ENCODE measurements at places on chromosomes 16 and 17. TPM values are rescaled to one million over a fixed set of nuclear protein-coding genes. Genes with fewer than 3 reads are reported as not detected.
A peak's percentile ranks its signal among the peaks of the same experiment; 100 is the strongest.

Gene CCL13
- total RNA-seq: 0.82 TPM

Gene GLIS2
- 4.1 TPM for total RNA-seq

Gene CACNA1G
- total RNA-seq: 0.07 TPM

Gene TMEM88
- total RNA-seq: 2.7 TPM

Gene CETP
- not detected for total RNA-seq

Gene KRTAP4-11
- not detected for total RNA-seq

Gene RNF112
- 4.3 TPM for total RNA-seq

GRCh38 chr17:17648762-17649161 is 32.5 kb upstream of the RAI1 start:
- H3K27me3 ChIP-seq: no peaks in the 10 kb centered on the region
- H3K4me1 ChIP-seq: no peaks in the 10 kb centered on the region
- DNase-seq: no peak

DNA sequence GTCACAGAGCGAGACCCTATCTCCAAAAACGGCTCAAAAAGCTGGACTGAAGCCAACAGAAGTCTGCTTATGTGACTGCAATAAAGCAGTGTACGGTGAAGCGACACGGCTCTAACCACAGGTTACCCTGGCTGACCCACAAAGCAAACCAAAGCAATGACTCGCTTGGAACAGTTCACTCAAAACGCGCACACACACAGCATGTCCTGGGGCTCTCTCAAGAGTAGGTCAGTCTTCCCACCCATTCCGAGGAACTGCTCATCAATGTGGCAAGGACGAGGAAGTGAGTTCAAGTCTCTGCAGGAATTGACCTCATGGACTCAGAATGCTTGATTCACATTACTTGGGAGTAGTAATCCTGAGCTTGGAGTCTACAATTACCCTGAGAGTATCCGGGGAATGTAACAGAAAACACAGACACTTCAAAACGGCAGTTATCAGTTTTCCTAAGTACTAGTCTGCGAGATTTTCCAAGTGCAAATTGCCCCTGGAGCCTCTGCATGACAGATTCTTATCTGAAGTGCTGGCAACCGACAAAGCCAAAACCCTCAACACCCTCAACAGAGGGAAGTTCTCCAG is 25.4 kb downstream of the PELP1 start:
- H3K4me1 ChIP-seq: no peaks in the 10 kb centered on the region
- H3K36me3 ChIP-seq: peaks cover 6% of the 10 kb centered on the region
- DNase-seq: no peak
- no peaks in the 10 kb centered on the region for H3K27me3 ChIP-seq
- no peak overlapping the region for H3K27ac ChIP-seq
- no peak overlapping the region for H3K4me3 ChIP-seq

GRCh38 chr17:19379361-19380065 is 1.2 kb downstream of the MAPK7 start:
- peak overlapping the region; percentile 94 for H3K4me3 ChIP-seq
- H3K36me3 ChIP-seq: peaks cover 21% of the 10 kb centered on the region
- DNase-seq: no peak
- peaks cover 17% of the 10 kb centered on the region for H3K4me1 ChIP-seq
- H3K27me3 ChIP-seq: no peaks in the 10 kb centered on the region
- H3K27ac ChIP-seq: peak overlapping the region; percentile 94

GRCh38 chr17:56350592-56350991 is 197.3 kb downstream of the ANKFN1 start:
- DNase-seq: no peak
- no peaks in the 10 kb centered on the region for H3K36me3 ChIP-seq
- no peak overlapping the region for H3K4me3 ChIP-seq
- no peaks in the 10 kb centered on the region for H3K4me1 ChIP-seq

- no peak overlapping the region for H3K27ac ChIP-seq
- H3K4me1 ChIP-seq: no peaks in the 10 kb centered on the region
- no peaks in the 10 kb centered on the region for H3K36me3 ChIP-seq
- H3K4me3 ChIP-seq: no peak overlapping the region
Observed at GRCh38 chr16:11450136-11450535, 104.9 kb downstream of the RMI2 start.

DNA sequence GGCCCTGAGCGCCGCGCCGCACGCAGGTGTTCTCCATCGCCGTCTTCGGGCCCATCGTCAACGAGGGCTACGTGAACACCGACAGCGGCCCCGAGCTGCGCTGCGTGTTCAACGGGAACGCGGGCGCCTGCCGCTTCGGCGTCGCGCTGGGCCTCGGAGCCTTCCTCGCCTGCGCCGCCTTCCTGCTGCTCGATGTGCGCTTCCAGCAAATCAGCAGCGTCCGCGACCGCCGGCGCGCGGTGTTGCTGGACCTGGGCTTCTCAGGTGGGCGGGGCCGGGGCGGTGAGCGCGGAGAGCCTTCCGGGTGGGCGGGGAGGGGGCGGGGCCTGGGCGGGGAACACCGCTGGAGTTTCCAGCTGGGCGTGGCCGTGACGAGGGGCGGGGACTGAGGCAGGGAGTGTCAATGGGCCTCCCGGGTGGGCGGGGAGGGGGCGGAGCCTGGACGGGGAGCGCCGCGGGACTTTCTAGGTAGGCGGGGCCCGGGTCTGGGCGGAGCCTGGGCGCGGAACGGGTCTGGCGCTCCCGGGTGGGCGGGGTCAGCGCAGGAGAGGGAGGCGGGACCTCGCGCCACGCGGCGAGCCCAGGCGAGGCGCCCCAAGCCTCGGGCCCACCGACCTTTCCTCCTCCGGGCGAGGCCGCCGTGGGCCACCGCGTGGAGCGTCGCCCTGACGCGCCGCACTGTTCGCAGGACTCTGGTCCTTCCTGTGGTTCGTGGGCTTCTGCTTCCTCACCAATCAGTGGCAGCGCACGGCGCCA is 2.4 kb downstream of the SYNGR3 start:
- peak; percentile 99 for DNase-seq
- peak overlapping the region; percentile 59 for H3K27ac ChIP-seq
- peaks cover 23% of the 10 kb centered on the region for H3K27me3 ChIP-seq

- H3K27me3 ChIP-seq: peaks cover 3% of the 10 kb centered on the region
- no peaks in the 10 kb centered on the region for H3K36me3 ChIP-seq
- H3K4me3 ChIP-seq: no peak overlapping the region
- DNase-seq: no peak
- H3K27ac ChIP-seq: no peak overlapping the region
Observed at GRCh38 chr17:49582789-49583188, 7.1 kb downstream of the NXPH3 start.

GRCh38 chr16:22013486-22013885 is 5.6 kb downstream of the MOSMO start:
- H3K27ac ChIP-seq: no peak overlapping the region
- H3K27me3 ChIP-seq: no peaks in the 10 kb centered on the region
- DNase-seq: no peak
- H3K36me3 ChIP-seq: no peaks in the 10 kb centered on the region
- H3K4me1 ChIP-seq: peaks cover 11% of the 10 kb centered on the region

- no peaks in the 10 kb centered on the region for H3K27me3 ChIP-seq
- DNase-seq: no peak
- H3K4me3 ChIP-seq: no peak overlapping the region
- no peaks in the 10 kb centered on the region for H3K4me1 ChIP-seq
- H3K27ac ChIP-seq: peak overlapping the region; percentile 34
- no peaks in the 10 kb centered on the region for H3K36me3 ChIP-seq
Observed at GRCh38 chr17:68576811-68577496, 24.2 kb downstream of the FAM20A start.

- H3K27me3 ChIP-seq: no peaks in the 10 kb centered on the region
- H3K27ac ChIP-seq: no peak overlapping the region
- no peak overlapping the region for H3K4me3 ChIP-seq
Observed at GRCh38 chr17:75881678-75882454, 3.5 kb upstream of the TRIM47 start.

- no peak overlapping the region for H3K27ac ChIP-seq
- no peak for DNase-seq
- H3K27me3 ChIP-seq: no peaks in the 10 kb centered on the region
- H3K4me1 ChIP-seq: no peaks in the 10 kb centered on the region
Observed at GRCh38 chr17:41512546-41513167, 6.0 kb downstream of the KRT15 start.

- H3K36me3 ChIP-seq: peaks cover 7% of the 10 kb centered on the region
- no peaks in the 10 kb centered on the region for H3K27me3 ChIP-seq
- H3K27ac ChIP-seq: peak overlapping the region; percentile 70
- DNase-seq: no peak
- H3K4me1 ChIP-seq: no peaks in the 10 kb centered on the region
- H3K4me3 ChIP-seq: peak overlapping the region; percentile 58
Observed at GRCh38 chr16:30775131-30775391, 11.9 kb downstream of the ZNF629 start.

- H3K36me3 ChIP-seq: no peaks in the 10 kb centered on the region
- no peaks in the 10 kb centered on the region for H3K4me1 ChIP-seq
- DNase-seq: no peak
Observed at GRCh38 chr16:84022644-84023043, 20.0 kb downstream of the SLC38A8 start.

DNA sequence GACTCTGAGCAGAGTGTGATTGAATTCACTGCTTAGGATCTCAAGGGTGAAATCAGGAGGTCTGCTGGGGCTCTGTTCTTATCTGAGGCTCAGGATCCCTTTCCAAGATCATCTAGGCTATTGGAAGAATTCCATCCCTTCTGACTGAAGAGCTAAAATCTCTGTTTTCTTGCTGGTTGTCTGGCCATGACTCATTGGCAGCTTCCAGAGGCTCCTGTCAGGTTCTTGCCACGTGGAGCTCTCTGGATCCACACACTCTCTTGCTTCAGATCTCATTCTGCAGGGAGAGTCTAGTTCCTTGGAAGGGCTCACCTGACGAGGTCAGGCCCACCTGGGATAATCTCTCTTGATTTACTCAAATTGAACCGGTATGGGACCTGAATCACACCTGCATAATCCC is 930.7 kb downstream of the CDH8 start:
- no peak overlapping the region for H3K27ac ChIP-seq
- H3K27me3 ChIP-seq: no peaks in the 10 kb centered on the region
- no peak for DNase-seq
- no peaks in the 10 kb centered on the region for H3K36me3 ChIP-seq
- no peaks in the 10 kb centered on the region for H3K4me1 ChIP-seq
- H3K4me3 ChIP-seq: no peak overlapping the region

DNA sequence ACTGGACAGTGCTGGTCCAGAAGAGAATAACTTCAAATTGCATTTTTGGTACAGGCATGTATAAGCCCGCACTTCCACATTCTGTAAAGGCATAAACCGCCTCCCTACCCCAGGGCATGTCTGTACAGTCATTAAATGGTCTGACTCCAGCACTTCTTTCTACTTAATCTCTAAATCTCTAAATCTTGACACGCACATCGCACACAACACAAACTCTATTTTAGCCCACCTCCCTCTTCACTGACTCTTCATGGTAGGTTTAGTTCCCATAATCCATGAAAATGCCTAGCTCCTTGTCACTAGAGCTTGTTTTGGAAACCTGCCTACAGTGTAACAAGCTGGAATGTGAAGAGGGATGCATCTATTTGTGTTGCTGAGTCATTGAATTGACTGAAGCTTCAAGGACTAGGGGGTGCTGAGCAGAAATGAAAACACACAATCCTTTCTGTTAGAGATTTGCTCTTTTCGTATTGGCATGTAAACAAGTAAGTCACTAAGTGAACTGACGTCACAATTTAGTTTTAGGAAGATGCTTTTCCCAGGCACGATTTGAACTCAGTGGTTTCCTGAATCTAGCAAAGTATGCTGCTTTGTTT is 1.6 kb upstream of the DUSP14 start:
- peak overlapping the region; percentile 81 for H3K27ac ChIP-seq
- H3K36me3 ChIP-seq: no peaks in the 10 kb centered on the region
- H3K27me3 ChIP-seq: no peaks in the 10 kb centered on the region
- peak overlapping the region; percentile 87 for H3K4me3 ChIP-seq

- H3K27me3 ChIP-seq: no peaks in the 10 kb centered on the region
- DNase-seq: no peak
- no peaks in the 10 kb centered on the region for H3K4me1 ChIP-seq
- no peaks in the 10 kb centered on the region for H3K36me3 ChIP-seq
- no peak overlapping the region for H3K4me3 ChIP-seq
Observed at GRCh38 chr16:79097166-79097565, 503.4 kb downstream of the MAF start.

Data from colonic mucosa (tissue), 4 donors.